Bronchial epithelial cell (primary cell): ENCODE measurements at places on chromosomes 4 and X.

- DNase-seq, result peak; percentile 34
Measured at GRCh38 chr4:10530137-10530786, 73.0 kb upstream of the ZNF518B start.

- peak; percentile 60 for DNase-seq
Measured at GRCh38 chrX:71917621-71918343, 7.1 kb downstream of the NHSL2 start.

- no peak for DNase-seq
Measured at GRCh38 chr4:124167602-124168001, 544.9 kb downstream of the ANKRD50 start.

GRCh38 chrX:3462166-3462508, 115.7 kb upstream of the MXRA5 start:
- no peak for DNase-seq

GRCh38 chrX:97524340-97524739, 640.6 kb downstream of the RPA4 start:
- DNase-seq, result peak; percentile 59

DNA sequence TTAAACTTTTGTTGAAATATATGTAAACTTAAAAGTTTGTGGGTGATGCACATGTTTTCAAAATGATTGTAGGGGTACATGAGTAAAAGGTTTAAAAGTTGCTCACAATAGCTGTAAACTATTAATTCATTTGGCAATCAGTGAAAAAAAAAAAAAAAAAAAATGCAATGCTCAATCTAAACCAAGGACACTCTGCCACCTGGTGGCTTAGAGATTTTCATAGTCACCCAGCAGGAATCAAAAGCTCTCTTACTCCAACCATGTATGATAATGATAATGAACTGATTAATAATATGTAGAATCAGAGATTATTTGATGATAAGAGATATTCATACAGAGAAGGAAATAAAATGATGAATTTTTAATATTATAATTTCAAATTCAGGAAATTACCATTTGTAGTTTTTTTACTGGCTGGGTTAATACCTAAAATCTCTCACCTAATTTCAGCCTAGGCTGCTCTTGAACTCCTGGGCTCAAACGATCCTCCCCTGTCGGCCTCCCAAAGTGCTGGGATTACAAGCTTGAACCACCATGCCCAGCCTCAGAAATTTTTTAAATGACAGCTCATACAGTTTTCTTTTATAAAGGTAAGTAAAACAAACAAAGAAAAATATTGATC, 46.9 kb upstream of the SLC25A4 start:
- DNase-seq, result peak; percentile 46

- no peak for DNase-seq
Measured at GRCh38 chrX:39310891-39311290, 509.6 kb downstream of the MID1IP1 start.

DNA sequence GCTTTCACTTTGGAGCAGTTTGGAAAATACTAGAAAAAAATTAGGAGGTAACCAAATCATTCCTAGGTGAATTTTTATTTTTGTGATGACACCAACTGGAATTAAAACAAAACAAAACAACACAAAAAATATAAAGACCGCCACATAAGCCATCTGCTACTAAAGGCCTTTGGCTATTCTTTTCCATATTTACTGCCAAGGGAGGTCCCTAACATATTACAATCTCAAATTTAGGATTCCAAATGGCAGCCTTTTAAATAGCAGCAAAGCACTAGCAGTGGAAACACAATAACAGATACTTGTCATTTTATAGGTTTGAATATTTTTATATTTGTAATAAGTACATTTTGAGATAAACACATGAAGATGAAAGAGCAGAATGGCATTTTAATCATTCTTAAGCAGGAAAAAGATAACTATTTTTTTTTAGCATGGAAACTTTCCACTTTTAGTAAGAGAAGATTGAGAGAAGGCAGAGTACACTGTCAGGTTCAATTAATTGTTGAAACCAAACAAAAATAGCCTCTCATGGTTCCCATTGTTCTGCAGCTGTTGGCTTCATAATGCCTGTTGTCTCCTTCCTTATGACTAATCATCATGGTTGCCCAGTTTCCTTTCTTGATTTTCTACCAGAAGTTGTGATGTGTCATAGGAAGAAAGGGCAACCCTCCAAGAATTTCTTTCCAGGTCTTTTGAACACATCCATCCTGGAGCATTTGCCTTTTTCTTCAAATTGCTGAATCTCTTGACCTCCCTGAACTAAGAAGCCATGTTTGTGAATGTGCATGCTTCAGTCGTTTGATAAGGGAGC, 219.0 kb upstream of the EMCN start:
- DNase-seq, result peak; percentile 93

DNA sequence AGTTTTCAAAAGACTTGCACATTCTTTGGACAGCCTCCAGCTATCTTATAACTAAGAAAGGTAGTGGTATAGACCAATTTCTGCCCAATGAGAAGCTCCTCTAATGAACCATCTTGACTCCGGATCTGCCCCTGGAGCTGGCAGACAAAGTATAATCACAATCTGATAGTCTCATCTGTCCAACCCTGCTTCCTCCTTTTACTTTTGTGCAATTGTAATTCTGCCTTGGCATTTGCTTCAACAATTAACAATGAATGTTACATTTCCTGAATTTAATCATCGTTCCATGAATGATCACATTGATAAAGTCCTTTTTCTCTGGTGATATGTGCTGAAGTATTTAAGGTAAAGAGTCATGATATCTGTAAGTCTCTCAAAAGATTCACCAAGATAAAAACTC, 27.8 kb downstream of the FRYL start:
- DNase-seq, result no peak

DNA sequence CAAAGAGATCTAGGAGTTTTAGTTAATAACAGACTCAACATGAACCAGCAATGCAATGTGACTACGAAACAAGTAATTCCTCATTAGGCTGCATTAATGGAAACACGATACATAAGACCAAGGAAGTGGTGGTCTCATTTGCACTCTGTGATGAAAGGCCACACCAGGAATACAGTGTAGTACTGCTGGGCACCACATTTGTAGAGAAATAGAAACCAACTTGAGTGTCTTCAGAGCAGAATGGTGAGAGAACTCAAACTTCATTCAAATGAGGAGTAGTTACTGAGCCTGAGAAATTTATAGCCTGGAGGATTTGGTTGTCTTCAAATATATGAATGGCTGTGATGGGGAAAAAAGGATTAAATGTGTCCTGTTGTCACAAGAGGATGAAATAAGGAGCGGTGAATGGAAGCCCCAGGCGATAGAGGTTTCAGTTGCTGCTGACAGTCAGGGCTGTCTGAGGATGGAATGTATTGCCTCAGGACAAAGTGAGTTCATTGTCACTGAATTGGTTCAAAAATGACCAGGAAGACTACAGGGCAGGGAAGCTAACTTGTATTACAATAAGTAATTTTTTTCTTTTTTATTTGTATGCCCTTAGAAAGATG, 50.9 kb downstream of the NFKB1 start:
- no peak for DNase-seq

DNA sequence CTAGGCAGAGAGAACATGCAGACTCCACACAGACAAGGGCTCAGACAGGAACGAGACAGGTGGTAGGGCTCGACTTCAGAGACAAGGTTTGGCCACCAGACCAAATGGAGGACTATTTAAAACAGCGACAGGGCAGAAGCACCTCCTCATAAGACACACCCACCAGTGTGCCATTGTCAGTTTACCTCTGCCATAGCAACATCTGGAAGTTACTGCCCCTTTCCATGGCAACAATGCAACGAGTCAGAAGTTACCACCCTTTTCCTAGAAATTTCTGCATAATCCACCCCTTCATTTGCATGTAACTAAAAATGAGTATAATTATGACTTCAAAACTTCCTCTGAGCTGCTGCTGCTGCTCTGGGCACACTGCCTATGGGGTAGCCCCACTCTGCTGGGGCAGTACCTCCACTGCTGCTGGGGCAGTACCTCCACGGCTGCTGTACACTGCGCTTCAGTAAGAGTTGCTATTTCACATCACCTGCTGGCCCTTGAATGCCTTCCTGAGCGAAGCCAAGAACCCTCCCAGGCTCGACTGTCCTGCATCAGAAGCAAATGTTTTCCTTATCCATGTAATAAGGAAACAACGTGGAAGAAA, 2222.3 kb upstream of the AGA start:
- DNase-seq, result no peak

GRCh38 chr4:18524667-18525066, 503.1 kb upstream of the LCORL start:
- no peak for DNase-seq

DNA sequence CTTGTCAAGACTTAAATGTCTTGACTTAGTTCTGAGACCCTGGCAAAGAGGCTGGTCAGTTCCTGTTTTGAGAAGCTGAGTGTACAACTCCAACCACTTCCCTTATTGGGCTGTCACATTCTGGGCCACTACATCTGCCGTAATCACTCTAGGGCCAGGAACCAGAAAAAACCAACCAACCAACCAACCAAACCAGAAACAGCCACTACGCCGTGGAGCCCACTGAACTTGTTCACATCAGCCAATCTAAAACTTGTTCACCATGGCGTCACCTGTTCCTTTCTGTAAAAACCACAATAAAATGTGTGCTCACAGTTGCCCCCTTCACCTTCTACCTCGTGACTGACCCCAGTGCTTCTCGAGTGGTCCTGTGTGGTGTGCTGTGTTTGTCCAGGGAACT, 107.3 kb downstream of the JADE1 start:
- no peak for DNase-seq

- peak; percentile 87 for DNase-seq
Measured at GRCh38 chr4:160835789-160836188, 1328.0 kb downstream of the FSTL5 start.

DNA sequence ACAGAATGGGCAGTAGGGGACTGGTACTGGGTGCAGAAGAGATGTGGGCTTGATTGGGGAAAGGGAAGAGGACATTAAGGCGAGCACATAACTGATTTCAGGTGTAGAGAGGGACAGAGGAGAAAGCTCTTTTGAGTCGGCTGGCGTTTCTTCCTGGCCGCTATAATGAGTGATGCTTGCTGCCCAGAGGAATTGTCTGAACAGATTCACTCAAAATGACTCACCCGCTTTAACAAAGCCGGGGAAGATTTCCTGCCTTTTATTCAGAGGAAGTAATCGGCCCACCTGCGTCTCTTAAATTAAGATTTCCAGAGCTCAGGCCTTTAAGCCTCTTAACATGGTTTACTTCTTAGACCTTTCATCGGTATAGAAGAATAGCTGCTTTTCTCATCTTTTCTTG, 102.1 kb upstream of the AP1S2 start:
- peak; percentile 68 for DNase-seq

DNA sequence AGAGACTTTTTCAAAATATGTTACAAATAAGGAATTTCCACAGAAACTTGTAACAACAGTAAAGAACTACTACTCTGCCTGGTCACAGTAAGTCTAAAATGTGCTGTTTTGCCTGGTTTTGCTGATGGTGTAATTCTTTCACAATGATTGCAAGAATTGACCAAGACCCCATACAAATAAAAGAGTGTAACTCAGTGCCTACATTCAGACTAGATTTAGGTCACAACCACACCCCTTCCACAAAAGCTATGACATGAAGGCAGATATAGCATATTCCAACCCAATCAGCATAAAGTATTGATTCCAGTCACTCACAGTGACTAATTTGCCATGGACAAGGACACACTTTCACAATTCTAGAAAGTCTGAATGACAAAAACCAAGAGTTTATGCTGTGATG, 53.7 kb upstream of the TMPRSS11F start:
- no peak for DNase-seq

GRCh38 chrX:27746516-27746915, 61.3 kb upstream of the MAGEB10 start:
- no peak for DNase-seq

GRCh38 chrX:130080791-130081367, 29.4 kb downstream of the ELF4 start:
- no peak for DNase-seq

DNA sequence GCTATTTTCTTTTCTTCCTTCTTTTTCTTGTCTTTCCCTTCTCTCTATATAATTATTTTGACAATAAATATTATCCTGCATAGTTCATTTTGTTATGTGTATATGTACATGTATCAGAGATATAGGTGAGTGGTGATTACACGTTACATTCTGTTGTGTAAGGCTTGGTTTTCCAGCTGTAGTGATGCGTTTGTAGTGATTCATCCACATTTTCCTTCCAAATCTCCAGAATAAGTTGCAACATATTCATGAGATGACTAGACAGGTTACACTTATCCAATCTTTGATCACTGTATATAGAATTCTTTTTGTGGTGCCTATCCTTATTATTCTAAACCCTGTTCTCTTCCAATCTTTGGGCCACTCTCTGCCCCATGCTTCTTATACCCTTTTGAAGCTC, 540.2 kb downstream of the GBA3 start:
- peak; percentile 83 for DNase-seq

GRCh38 chrX:149718757-149719156, 6.9 kb downstream of the MAGEA11 start:
- no peak for DNase-seq

DNA sequence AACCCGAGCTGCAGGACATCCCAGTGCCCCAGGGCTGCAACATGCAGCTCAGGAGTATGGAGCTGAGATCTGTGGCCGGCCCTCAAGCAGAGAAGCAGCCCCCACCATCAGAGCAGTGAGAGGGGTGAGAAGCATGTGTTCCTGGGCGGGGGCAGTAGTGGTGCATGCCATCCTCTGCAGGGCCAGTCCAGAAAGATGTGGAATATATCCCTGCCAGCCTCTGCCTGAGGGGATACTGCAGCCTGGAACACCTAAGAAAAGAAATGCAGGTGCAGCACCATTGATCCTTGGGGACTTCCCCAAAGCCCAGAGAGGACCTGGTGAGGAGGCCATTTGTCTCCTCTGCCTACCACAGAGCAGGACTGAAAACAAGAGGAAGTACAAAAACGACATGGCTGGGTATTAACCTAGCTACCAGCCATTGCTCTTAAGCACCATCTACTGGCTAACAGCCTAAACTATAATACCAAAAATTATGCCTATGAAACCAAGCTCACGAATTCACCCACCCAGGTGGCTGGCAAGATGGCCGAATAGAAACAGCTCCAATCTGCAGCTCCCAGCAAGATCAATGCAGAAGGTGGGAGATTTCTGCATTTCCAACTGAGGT, 158.8 kb downstream of the ADGRA3 start:
- peak; percentile 33 for DNase-seq

GRCh38 chr4:17112292-17112659, 213.8 kb upstream of the LDB2 start:
- DNase-seq, result no peak

GRCh38 chr4:107862658-107863057, 37.9 kb downstream of the SGMS2 start:
- DNase-seq, result peak; percentile 100

- DNase-seq, result peak; percentile 82
Measured at GRCh38 chr4:147103403-147103946, 157.8 kb upstream of the TTC29 start.

DNA sequence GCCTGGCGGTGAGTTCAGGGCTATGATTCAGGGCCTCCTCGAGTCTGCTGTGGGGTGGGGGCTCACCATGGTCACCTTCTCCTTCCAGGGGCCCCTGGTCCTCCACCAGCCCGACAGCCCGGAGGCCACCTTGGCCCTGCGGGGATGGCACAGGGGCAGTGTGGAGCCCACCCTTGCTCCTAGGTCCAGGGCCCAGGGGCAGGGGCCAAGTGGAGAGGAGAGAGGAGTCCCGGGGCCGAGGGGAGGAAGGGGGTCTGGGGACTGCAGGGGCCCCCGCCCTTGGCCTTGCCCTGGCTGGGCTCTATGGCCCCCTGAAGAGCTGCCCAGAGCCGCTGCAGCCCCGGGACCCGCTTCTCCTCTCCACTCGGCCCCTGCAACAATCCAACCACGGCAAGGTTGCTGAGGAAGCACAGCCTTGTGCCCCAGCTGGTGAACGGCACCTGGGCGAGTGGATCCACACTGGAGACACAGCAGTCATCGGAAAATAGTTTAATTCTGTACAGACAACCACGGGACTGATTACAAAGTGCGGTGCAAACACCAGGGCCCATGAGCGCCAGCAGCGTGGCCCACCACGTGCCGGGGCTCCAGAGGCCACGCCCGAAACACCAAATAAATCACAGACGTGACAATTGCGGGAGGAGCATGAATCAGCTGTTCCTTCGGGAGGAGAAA, 23.0 kb upstream of the CPLX1 start:
- DNase-seq, result no peak
